ENCODE measurements at places on chromosomes 3 and 15. TPM values are rescaled to one million over a fixed set of nuclear protein-coding genes. Genes with fewer than 3 reads are reported as not detected.

Gene SUCNR1
- 0.15 TPM for polyA plus RNA-seq

Gene ARPIN
- polyA plus RNA-seq = 9.8 TPM

Gene IMPG2
- not detected for polyA plus RNA-seq

Gene PROK2
- 0.88 TPM for polyA plus RNA-seq

Gene ASB14
- polyA plus RNA-seq = 0.08 TPM

Gene CHL1
- not detected for polyA plus RNA-seq

Gene DNAH12
- not detected for polyA plus RNA-seq

Gene TMCO5A
- polyA plus RNA-seq = not detected

Gene CAMKV
- not detected for polyA plus RNA-seq

Gene C3orf70
- polyA plus RNA-seq = 4.5 TPM

Gene GOLGA8O
- 4.0 TPM for polyA plus RNA-seq

Gene GPR160
- 12.9 TPM for polyA plus RNA-seq

Gene RHCG
- 2.1 TPM for polyA plus RNA-seq

Gene RPP25
- polyA plus RNA-seq = 2.7 TPM

Gene REC114
- polyA plus RNA-seq = not detected

Gene HCN4
- polyA plus RNA-seq = not detected

Gene COPG1
- polyA plus RNA-seq = 39.7 TPM

Gene CFAP20DC
- polyA plus RNA-seq = not detected

All from aorta (tissue), 5 donors.